ENCODE measurements at places on chromosomes 2 and 18. TPM values are rescaled to one million over a fixed set of nuclear protein-coding genes. Genes with fewer than 3 reads are reported as not detected.
A peak's percentile ranks its signal among the peaks of the same experiment; 100 is the strongest.

The FER1L5 gene
- total RNA-seq = not detected

The MAPRE3 gene
- 0.79 TPM for total RNA-seq

The RNF125 gene
- total RNA-seq = 2.8 TPM

The RFX8 gene
- total RNA-seq = not detected

The PPP4R1 gene
- total RNA-seq = 84.8 TPM

The LHCGR gene
- total RNA-seq = not detected

The LOXL3 gene
- 1.2 TPM for total RNA-seq

DNA sequence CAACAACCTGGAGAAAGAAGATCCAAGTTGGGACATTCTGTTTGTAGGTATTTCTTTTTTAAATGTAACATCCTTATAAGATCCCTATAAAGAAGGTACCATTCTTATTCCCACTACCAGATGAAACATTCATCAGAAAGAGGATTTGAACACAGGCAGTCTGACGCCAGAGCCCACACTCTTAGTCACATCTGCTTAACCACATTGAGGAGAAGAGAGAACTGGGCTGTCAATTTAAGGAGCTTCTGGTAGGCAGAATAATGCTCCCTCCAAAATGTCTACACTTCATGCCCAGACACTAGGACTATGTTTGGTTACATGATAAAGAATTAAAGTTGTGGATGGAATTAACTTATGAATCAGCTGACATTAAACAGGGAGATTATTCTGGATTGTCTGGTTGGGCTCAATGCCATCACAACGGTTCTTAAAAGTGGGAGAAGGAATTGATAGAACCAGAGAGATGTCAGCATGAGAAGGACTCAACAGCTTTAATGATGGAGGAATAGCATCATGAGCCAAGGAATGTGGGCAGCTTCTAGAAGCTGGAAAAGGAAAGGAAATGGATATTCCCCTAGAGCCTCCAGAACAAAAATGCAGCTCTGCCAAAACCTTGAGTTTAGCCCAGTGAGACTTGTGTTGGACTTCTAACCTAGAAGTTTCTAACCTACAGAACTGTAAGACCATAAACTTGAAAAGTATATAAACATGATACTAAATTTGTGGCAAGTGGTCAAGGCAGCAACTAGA is 82.2 kb downstream of the KLF7 start:
- DNase-seq = no peak

DNA sequence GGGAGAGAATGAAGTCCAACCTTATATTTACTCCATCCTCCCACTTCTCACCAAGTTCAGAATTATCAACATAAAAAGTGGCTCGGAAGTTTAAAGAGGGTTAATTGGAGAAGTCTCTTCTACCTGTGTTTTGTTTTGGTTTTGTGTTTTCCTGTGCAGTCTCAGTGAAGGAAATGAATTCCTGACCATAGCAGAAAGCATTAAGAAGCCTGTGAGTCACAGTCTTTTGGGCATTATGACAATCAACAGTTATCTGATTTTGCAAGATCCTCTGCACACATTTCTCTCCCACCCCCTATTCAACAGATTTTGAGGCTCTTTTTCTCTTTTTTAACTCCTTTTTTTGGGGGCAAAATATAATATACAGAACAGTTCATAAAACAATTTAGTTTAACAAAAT is 8.6 kb upstream of the RPL37A start:
- DNase-seq = no peak

DNA sequence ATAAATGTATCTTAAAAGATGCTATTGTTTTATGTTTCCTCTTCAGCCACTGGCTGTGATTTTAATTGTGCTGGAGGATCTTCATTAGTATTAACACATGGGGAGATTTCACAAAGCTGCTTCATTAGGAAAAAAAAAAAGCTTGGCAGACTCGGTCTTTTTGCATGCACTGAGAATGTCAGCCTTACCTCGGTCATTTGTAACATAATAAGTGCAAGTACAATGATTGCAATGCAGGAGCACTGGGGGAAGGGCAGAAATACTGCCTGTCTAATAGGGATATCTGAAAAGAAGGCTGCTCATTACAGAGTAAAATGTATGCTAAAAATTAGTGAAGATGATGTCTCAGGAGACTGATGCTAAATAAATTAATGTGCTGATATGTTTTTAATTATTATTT is 1.3 kb upstream of the BAZ2B start:
- no peak for DNase-seq

DNA sequence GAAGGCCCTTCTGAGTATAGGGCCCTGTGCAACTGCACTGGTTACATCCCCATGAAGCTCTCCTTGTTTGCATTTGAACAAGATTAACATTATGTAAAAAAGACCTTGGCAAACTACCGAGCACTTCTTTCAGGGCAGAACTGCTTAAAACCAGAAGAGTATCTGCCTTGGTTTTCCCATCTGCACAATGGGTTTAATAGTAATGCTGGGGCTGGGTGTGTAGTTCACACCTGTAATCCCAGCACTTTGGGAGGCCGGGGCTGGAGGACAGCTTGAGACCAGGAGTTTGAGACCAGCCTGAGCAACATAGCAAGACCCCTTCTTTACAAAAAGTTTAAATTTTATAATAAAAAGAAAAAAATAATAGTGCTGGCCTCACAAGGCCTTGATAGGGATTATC is 8.5 kb downstream of the PLA2R1 start:
- DNase-seq = no peak

- DNase-seq = no peak
Observed at GRCh38 chr18:79529296-79529695, 133.6 kb downstream of the NFATC1 start.

- no peak for DNase-seq
Observed at GRCh38 chr18:24968238-24968775, 383.7 kb downstream of the ZNF521 start.

- DNase-seq = peak; percentile 67
Observed at GRCh38 chr2:6993229-6993640, 76.0 kb downstream of the RNF144A start.

- DNase-seq = no peak
Observed at GRCh38 chr2:26177122-26177521, 4.2 kb downstream of the GAREM2 start.

GRCh38 chr2:76599732-76600368 is 889.1 kb upstream of the GCFC2 start:
- DNase-seq = peak; percentile 62

DNA sequence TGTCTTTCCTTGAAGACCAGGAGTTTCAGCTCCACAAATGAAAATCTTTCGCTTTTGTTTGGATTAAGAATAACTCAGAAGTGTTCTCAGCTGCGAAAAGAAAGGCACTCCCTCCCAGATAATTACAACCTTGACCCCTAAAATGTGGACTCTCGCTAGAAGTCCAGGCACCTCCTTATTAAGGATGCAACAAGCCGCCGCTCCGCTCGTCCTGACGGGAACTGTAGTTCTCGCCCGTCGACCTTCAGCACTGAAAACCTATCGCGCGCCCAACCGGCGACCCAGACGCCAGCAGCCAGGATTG is 559 bp downstream of the IMMT start:
- no peak for DNase-seq

GRCh38 chr2:135563793-135564192 is 32.5 kb downstream of the R3HDM1 start:
- peak; percentile 55 for DNase-seq

DNA sequence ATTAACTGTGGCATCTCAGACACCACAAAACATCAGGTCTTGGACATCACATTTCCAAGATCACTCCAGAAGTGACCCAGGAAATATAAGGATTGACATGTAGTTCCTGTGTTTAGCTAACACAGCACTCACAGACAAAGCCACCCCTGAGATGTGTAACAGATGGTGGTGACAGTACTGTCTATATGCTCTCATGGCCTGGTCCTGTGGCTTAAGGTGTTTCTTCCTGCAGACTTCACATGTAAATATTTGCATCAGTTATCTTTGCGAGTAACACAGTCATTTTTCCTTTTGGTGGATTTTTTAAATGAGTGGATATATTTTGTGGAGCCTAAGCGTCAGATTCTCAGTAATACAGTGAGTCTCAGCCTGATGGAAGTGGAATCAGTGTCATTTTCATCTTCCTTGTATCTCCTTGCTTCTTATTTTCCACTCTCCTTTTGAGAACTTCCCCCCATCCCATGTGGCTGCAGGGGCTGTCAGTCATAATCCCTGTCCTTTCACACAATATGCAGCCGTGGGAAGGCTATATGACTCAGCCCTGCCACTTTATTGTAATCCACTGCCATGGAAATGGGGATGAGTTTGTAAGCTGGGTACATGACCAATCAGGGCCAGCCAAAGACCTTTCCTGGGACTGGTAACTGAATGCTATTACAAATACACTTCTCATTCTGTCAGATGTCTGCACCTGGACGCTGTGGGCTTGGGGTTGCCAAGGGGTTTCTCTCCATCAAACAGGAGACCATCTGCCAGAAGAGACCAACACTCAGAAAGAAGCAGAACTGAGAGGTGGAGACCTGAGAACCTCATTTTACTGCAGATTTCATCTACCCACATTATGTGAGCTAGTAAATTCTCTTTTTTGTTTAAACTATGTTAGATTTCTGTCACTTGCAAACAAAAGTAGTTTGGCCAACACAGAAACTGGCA is 74.3 kb downstream of the ICOS start:
- peak; percentile 23 for DNase-seq

DNA sequence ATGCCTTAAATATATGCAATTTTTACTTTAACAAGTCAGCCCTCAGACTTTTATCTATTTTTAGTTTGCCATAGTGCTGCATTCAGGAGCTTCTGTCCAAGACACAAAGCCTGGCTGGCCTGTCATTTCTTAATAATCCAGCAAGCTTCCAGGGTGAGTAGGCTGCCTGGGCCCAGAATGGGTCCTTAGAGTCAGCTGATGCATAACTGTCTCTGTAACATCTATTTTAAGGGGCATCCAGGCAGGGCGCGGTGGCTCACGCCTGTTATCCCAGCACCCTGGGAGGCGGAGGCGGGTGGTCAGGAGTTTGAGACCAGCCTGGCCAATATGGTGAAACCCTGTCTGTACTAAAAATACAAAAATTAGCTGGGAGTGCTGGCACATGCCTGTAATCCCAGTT is 11.8 kb upstream of the GNLY start:
- DNase-seq = no peak

DNA sequence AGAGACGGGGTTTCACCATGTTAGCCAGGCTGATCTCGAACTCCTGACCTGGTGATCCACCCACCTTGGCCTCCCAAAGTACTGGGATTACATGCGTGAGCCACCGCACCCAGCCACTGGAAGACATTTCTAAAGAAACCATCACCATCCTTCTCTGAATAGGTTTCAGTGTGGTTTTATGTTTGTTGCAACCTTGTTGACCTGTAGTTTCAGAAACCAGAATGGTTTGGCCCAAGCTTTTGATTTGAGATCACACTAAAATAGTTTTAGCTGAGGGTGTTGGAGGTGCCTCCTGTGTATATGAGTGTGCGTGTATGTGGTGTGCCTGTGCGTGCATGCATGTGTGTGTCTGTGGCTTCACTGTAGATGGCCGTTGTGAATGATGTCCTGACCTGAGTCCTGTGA is 26.2 kb downstream of the INPP4A start:
- DNase-seq = no peak

- no peak for DNase-seq
Observed at GRCh38 chr2:110827511-110827910, 95.1 kb downstream of the ACOXL start.

- DNase-seq = no peak
Observed at GRCh38 chr2:166926657-166927056, 38.4 kb downstream of the XIRP2 start.

DNA sequence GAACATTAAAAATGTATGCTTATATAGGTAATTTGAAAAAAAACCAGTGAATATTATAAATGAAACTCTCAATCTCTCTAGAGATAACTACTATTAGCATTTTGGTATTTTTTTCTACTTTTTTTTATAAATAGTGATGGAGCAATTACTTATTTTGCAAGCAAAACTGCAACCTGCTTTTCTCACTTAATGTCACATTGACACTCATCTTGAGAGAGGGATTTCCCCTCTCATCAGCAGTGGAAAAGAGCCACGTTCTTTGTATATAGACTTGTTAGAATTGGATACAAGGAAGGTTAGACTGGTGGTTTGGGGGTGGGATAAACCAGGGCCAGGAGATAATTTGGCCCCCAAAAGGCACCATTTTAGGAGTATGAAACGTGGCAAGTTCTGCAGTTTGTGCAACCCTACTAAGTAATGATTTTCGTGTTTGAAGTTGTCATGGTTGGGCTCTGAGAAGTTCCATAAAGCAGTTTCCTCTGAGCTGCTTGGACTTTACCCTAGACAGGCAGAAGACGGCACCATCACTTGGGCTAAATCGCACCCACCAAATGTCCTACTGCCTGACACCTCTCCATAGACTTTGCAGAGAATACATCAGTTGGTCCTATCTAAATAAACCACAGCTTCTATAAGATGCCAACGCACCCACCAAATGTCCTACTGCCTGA is 194.0 kb downstream of the ACTR3 start:
- DNase-seq = no peak

- no peak for DNase-seq
Observed at GRCh38 chr2:238859636-238860347, 11.9 kb downstream of the TWIST2 start.

GRCh38 chr2:207491086-207491485 is 38.7 kb upstream of the CREB1 start:
- no peak for DNase-seq

DNA sequence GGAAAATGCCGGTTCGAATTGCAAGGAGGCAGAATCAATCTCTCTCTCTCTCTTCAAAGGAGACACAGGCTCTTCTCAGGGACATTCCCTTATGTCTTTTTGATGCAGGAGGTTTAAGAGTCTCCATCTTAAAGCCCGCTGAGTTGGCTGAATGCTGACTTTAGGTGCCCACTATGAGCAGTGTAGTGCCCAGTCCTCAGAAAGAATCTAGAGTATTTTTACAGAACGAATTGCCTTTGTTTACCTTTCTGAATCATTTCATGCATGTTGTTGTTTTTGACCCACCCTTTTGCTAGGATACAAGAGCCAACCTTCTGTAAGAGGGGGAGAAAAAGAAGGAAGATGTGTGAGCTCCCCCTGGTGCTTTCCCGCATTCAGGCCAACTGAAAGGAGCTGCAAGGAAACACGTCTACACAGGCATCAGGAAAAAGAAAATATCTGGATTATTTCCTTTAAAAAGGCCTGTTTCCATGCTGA is 193.5 kb upstream of the TCF4 start:
- peak; percentile 81 for DNase-seq

DNA sequence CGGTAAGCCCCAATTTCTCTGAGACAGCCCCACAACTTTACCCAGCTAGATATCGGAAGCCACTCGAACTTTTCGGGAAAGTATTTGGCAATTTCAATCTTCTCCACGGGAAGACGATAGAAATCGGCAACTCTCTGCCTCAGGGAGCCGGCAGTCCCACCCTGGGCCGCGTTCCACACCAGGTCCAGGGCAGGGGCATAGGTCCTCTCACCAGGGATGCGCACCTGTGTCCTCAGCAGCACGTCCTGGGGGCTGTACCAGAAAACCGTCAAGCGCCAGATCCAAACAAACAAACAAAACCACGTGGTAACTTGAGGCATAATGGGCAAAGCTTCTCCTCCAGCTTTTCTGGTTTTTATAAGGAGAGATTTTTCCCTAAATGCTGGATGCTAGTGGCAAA is 80.9 kb downstream of the USP40 start:
- DNase-seq = no peak

- DNase-seq = no peak
Observed at GRCh38 chr18:58522132-58522531, 106.8 kb downstream of the ALPK2 start.
